ENCODE measurements at places on chromosomes 2 and 18.
A peak's percentile ranks its signal among the peaks of the same experiment; 100 is the strongest.

- no peak for DNase-seq
Observed at GRCh38 chr2:185245806-185246205, 492.8 kb upstream of the FSIP2 start.

DNA sequence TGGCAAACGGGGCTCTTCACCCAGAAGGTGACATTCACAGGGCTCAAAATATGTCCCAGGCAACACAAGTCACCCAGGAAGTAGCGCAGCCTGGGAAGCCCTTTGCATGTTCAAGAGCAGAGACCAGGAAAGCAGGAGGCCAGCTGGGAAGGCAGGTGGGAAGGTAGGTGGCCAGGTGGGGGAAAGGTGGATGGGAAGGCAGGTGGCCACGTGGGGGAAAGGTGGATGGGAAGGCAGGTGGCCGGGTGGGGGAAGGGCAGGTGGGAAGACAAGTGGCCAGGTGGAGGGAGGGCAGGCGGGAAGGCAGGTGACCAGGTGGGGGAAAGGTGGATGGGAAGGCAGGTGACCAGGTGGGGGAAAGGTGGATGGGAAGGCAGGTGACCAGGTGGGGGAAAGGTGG is 102.7 kb downstream of the ZNF516 start:
- DNase-seq: peak; percentile 40

DNA sequence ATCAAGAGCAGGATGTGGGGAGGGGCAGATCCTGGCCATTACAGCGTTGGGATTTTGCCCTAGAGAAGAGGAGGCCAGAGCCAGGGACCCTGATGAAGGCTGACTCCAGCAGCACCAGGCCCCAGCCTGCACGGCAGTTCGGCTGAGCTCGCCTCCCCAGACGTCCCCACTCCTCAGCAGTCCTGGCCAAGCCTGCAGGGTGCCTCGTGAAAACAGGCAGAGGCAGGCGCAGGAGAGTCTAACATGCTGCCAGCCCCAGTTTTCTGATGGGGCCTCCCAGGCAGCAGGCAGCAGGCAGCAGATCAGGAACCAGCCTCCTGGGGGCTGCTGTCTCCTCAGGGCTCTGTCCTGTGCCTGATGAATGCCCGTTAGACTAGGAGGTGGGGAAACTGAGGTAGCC is 19.7 kb upstream of the GLI2 start:
- DNase-seq: no peak

GRCh38 chr2:186042207-186043028 is 303.8 kb downstream of the FSIP2 start:
- DNase-seq: no peak

DNA sequence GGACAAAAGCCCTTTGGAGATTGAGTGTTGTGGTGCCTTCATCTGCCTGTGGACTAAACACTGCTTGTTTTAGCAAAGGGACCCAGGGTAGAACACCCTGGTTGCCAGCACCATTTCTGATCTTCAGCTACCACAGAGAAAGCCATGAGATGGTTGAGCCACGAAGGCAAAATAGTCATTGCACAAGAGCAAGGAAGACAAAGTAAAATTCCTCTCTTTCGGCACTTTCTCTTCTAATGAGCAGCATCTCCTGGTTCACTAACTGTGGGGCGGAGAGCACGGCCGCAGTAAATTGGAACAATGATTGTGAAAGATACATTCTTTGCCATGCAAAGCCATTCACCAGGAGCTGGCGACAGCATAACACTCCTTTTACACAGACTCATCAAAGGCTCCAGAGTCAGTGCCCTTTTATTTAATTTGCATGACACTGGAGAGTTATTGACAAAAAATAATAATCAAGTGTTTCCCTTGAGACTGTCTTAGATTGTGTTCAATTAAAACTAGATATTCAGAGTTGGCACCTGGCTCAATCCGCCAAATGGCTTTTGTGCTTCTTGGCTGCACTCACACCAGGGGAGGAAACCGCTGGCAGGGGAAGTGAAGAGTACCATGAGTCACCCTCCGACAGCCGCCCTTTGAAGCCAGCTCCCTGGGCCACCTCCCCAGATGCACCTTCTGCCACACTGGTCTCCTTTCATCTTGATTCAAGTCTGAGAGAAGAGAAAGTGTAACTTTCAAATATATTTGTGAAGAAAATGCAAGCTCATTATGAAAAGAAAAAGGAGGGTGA is 100.5 kb upstream of the MEIS1 start:
- DNase-seq: peak; percentile 88

- DNase-seq: no peak
Observed at GRCh38 chr2:85900366-85900765, 11.6 kb upstream of the ST3GAL5 start.

DNA sequence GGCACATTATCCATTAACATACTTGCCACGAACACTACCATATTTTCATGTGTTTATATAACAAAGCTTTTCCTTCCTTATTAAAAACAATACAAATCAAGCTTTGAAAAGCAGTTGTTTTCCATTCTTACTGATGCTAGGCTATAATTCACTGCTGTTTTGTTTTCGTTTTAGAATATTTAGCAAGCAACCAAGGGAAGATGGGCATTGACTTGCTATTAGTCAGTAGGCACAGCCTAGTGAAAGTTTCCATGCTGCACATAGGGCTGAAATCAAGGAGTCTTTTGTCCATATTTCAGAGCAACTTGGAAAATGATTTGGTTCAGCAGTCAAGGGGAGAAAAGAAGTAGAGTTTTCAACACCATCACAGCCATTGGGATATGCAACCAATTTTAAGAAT is 31.3 kb downstream of the BCL2 start:
- DNase-seq: no peak

DNA sequence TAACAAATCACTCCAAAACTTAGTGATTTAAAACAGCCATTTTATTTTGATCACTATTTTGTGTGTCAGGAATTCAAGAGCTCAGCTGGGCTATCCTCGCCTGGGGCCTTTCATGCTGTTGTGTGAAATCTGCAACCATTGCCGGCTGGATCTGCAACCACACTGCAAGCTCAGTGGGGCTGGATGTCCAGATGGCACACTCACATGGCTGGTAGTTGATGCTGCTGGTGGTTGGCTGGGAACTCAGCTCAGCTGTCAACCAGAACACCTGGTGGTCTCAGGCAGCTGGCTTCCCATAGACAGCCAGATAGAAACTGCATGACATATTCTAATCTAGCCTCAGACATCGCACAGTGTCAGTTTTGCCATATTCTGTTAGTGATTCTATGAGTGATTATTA is 30.6 kb upstream of the AP1S3 start:
- DNase-seq: peak; percentile 70

DNA sequence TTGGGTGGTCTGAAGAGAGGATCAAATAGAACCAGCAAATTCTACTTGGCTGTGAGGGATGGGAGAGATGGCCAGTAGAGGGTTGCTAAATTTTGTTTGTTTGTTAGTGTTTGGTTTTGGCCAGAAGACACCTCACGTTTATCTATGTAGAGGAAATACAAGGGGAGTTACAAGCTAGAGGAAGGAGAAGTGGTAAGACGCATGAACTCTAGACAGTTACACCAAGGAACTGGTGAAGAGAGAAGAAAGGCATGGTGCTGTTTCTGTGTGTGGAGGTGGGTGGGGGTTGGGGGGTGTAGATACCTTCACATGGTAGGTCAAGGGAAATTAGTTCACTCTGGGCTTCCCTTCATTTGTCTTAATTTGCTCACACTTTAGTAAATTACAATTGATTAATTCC is 25.6 kb downstream of the RASGRP3 start:
- DNase-seq: no peak

DNA sequence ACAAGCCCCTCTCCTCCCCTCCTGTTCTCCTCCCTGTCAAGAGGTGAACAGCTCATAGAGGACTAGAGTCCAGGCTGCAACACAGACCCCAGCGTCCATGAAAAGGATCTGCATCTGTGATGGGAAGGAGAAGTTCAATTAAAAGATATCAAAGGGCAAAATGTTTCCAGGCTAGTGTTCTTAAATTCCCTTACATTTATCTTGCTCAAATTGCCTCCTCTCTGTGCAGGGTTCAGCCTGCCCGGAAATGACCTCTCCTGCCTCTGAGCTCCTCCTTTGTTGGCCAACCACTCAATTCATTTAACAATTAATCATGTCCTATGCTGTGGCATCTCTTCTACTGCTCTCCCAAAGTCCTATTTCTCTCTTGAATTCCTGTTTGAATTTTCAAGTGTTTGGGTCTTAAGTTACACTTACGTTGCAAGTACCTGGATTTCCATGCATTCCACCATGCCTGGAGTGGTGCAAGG is 105.3 kb downstream of the TSN start:
- DNase-seq: no peak

- DNase-seq: no peak
Observed at GRCh38 chr2:16660114-16660513, 5.5 kb downstream of the CYRIA start.

GRCh38 chr2:72147303-72147971 is at the start of gene CYP26B1:
Gene CYP26B1 (minus strand): TSS chr2:72147862. CDS start chr2:72147834, 28 bp downstream.
- DNase-seq: peak; percentile 5

DNA sequence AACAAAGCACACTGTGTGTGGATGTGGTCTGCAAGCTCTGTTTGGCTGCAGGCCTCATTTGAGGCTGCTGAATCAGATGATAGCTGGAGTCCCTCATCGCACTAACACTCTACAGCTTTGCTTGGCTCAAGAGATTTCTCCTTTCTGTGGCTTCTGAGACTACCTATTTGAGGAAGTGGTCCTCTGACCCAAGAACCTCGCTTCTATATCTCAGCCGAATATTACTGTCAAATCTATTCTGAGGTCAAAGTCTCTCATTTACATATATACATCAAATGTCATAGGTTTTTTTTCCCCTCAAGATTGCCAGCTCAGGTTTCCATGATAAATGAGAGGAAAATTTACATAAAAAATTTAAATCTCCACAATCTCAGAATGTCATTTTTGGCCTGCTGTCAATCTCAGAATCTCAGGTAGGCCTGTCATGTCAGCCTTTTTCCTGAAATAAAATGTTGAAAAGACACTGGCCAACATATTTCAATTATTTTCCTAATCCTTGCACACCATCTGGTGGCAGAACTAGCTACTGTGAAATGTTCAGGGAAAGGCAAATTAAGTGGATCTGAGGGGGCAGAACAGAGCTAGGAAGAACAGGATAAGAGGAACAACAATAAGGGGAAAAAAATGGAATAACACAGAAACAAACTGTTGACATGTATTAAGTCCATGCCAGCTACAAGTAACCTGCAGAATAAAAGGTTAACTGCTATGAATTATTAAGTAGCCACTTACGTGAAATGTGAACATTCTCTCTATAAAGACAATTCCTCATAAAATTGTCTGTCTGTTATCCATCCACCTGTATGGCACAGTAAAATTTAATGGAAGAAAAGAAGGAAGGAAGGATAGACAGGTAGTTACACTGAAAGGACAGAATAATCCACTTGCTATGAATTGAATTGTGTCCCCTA is 39.3 kb downstream of the AP1S3 start:
- DNase-seq: peak; percentile 48

GRCh38 chr2:62208074-62208757 is 12.3 kb downstream of the B3GNT2 start:
- DNase-seq: peak; percentile 7

- peak; percentile 45 for DNase-seq
Observed at GRCh38 chr2:96267159-96267971, 1.3 kb downstream of the CIAO1 start.

DNA sequence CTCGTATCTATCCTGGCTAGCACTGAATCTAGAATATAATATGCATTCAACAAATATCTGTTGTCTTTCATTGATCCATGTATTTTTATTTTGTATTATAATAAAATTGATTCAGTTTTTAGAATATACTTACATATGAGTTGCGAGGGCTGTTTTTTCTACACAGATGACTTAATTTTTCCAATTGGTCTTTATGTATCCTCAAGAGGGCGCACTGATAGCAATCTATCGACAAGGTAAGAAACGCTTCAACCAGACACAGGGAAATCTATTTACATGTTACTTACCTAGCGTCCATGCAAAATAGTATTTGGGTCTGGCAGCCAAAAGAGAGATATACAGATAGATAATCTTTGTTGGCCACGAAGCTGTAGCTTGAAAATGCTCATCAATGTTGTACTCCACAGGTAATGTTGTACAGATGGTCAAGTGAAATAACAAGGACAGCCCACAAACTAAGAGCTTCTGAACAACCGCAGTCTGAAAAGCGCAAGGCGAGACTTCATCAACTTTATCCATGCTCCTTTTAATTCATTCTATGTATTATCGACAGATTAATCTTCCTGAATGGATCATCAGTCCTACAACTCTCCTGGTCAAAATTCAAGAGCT is 35.5 kb upstream of the KIDINS220 start:
- DNase-seq: peak; percentile 73

DNA sequence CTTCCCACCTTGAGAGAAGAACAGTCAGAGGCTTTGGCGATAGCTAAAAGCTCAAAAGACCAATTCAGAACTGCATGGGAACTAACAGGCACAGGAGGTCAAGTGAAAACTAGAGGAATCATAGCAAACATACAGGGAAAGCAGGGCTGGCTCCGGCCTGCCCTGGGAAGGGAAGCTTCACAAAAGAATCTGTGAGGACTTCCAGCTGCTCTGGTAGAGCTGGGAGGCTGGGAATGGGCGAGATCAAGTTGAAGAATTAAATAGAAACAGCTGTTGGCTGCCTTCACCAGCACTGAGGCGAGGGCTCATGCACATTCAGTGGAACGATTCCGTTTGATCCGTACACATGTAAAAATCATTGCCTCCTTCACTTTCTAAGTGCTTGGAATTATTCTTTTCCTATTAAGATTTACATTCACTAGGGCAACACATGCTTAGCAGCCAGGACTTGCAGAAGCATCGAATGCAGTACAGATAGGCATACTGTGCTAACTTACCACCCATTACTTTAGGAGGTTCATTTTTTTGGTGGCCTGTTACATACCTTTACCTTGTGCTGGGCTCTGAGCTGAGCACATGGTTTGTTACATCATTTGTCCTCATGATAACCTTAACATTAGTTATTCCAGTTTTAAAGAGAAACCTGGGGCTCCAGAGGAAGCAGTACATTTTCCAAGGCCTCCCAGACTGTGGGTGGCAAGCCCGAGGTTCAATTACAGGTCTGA is 125.4 kb upstream of the RNF152 start:
- DNase-seq: peak; percentile 91

GRCh38 chr2:111042261-111042660 is 78.5 kb upstream of the BCL2L11 start:
- DNase-seq: no peak

DNA sequence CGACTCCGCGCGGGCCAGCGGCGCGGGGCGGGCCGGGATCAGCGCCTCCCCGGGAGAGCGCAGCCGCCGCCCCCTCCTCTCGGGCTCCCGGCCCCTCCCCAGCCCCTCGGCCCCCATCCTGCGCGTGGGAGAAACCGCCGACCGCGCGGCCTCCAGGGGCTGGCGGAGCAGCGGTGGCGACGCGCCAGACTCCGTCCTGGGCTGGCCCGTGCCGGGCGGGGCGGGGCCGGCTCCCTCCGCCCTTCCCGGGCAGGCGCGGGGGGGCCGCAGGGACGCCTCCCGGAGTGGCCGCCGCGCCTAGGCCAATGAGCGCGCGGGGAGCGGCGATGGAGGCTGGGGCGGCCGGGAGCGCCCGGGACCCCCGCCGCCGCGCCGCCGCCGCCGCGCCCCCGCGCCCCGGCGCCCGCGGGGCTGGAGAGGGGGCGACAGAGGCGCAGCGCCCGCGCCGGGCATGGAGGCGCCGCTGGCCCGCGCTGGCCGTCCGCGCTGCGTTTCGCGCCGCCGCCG is 49.1 kb downstream of the KCNIP3 start:
- peak; percentile 45 for DNase-seq

Measured in NCI-H69 (cell line).